ENCODE measurements at places on chromosomes 6 and 20. TPM values are rescaled to one million over a fixed set of nuclear protein-coding genes. Genes with fewer than 3 reads are reported as not detected.

The CCN5 gene
- total RNA-seq, result not detected

The CCDC170 gene
- not detected for total RNA-seq

The SPTLC3 gene
- total RNA-seq, result 11.4 TPM

The DDX27 gene
- 66.3 TPM for total RNA-seq

The PBOV1 gene
- not detected for total RNA-seq

The VGLL2 gene
- not detected for total RNA-seq

The ID4 gene
- 0.10 TPM for total RNA-seq

The HCK gene
- not detected for total RNA-seq
